T-cell (primary cell): ENCODE measurements at places on chromosomes 5 and 9. TPM values are rescaled to one million over a fixed set of nuclear protein-coding genes. Genes with fewer than 3 reads are reported as not detected.

Gene OR1J2
- not detected for total RNA-seq

Gene ADAMTS13
- total RNA-seq = 3.3 TPM

Gene MYOZ3
- not detected for total RNA-seq

DNA sequence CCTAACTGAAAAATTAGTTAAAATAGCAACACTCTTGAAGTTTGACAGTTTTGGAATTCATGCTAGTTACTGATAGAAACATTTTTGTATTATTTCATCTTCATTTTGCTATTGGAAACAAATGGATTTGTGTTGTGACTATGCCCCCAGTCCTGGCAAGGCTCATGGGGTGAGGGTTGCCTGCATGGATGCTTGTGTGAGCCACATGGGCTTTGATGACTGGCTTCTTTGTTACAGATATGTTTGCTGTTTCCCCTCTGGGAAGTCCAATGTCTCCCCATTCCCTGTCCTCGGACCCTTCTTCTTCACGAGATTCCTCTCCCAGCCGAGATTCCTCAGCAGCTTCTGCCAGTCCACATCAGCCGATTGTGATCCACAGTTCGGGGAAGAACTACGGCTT, 44.2 kb downstream of the CD180 start:
- peaks cover 9% of the 10 kb centered on the region for H3K36me3 ChIP-seq
- H3K27me3 ChIP-seq = no peaks in the 10 kb centered on the region
- H3K4me1 ChIP-seq = peaks cover 2% of the 10 kb centered on the region
- H3K4me3 ChIP-seq = no peak overlapping the region
- no peak for DNase-seq
- no peak overlapping the region for H3K27ac ChIP-seq

DNA sequence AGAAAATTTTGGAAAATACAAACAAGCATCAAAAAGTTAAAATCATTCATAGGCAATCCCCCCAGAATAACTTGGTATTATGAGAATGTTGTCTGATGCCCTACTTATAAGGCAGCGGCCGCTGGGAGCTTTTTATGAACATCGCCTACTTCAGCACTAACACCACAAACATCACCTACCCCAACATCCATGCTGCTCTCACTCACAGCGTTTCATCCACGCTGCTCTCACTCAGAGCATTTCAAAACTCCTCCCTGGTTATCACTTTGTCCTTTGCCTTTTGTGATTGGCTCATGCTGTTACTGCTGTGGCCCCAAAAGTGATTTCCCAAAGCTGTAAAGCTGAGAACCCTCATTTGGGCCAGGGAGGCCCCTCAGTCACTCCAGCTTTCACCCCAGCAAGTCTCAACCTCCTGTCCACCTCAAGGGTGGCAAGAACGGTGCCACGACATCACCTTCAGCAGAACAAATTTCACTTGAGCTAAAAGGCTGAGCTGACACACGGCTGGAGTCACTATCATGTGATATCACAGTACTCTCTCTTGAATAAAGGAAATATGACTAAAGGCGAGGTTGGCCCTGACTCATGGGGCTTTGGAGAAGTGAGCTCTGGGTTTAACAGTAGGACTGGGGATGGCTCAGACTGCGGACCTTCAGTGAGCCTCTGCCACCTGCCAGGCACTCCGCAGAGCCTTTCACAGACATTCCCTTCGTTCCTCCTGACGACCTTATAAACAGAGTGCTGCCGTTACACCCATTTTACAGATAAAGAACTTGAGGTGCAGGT, 25.2 kb downstream of the SHC3 start:
- no peak overlapping the region for H3K4me3 ChIP-seq
- H3K36me3 ChIP-seq = no peaks in the 10 kb centered on the region
- no peak overlapping the region for H3K27ac ChIP-seq

DNA sequence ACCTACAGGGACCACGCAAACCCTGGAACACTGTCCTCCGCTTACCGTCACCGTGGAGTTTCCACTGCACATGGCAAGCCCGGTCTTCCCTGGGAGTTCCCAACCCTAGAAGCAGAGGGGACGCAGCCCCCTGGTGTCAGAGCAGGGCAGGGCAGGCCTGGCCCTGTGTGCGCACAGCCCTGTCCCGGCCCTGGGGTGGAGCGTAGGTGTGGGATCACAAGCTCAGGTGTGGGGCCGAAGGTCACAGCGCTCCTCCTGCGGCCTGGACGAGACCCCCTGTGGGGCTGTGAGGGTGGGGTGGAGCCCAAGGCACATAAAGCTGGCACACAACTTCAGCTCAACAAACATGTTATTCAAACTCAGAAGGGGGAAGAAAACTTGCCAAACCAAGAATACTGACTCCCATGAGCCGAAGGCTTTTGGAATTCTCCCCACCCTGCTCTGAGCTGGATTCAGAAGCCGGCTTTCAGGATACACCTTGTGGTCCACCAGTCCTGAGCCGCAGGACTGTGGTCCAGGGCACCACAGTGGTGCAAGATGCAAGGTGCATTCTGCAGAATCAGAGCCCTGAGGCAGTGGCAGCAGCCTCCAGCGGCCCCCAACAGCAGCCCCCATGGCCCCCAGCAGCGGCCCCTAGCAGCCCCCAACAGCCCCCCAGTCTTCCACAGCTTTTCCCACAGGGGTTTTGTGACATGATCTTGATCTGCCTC, 11.8 kb upstream of the EXOC3 start:
- H3K27me3 ChIP-seq = no peaks in the 10 kb centered on the region
- DNase-seq = no peak
- H3K4me1 ChIP-seq = no peaks in the 10 kb centered on the region
- no peak overlapping the region for H3K27ac ChIP-seq
- H3K4me3 ChIP-seq = no peak overlapping the region
- no peaks in the 10 kb centered on the region for H3K36me3 ChIP-seq

DNA sequence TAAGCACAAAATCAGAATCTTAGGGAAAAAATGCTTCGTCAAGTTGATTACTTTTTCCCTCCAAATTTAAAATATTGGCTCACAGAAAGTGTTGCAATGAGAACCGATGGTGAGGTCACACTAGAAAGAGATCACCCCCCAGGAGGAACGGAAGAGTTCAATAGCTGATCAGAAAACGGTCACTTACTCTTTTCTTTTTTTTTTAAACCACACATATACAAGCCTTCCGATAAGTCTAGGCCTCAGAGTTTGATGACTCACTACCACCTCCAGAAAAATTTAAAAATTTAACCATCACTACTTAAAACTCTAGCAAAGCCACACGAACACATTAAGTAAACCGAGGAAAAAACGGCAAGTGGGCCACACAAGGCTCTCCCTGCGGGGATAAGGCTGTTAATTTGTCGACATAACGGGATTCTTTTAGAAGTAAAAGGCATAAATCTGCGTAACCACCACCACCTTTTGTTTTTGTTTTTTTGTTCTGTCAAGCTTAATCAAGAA, 1.2 kb downstream of the SURF4 start:
- H3K36me3 ChIP-seq = peaks cover 12% of the 10 kb centered on the region
- H3K27ac ChIP-seq = peak overlapping the region; percentile 77
- peaks cover 66% of the 10 kb centered on the region for H3K4me1 ChIP-seq
- no peaks in the 10 kb centered on the region for H3K27me3 ChIP-seq

DNA sequence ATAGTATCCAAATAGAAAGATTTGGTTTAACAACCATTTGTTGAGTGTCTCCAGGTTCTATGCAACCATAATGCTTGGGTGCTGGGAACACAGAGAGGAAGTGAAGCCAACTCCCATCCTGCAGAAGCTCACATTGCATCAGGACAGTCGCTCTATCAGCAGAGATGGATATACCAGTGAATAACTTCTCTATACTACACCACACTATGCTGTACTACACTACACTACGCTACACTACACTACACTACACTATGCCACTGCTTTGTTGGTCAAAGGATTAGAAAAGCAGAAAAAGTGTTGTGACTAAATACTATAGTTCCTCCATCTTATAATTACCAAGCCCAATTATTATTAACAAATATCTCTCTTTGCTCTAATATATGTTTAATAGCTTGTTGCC, 89.2 kb upstream of the PRRC1 start:
- H3K27ac ChIP-seq = no peak overlapping the region
- no peaks in the 10 kb centered on the region for H3K27me3 ChIP-seq
- H3K4me3 ChIP-seq = no peak overlapping the region
- DNase-seq = no peak
- no peaks in the 10 kb centered on the region for H3K36me3 ChIP-seq

DNA sequence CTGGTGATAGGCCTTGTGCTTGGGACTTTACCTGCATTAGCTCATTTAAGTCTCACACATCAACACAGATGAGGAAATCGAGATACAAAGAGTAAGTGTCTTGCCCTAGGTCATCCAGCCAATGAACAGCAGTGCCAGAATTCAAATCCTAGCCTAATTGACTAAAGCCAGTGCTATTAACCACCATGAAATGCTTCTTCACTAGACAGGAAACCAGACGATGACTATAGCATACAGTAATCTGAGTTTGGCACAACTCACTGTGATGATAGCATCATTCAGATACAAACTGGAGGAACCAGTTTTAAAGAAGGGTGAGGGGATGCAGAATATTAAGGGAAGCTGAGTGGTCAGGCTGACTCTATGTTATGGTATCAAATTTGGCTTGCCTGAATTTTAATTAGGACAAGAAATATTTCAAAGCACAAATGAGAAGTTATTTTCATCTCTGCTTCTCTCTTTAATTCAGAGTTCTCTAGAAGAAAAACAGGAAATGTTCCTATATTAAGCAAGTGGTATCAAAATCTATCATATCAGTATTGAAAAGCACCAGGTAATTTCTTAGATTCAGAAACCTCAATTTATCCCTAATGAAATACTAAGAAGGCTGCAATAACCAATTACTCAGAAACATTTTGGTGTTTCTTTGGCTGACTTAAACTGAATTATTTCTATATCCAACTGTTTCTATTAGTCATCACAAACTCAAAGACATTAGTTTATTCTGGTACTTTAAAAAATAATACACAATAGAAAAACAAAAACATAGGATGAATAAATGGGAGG, 147.0 kb upstream of the RASA1 start:
- DNase-seq = no peak
- no peaks in the 10 kb centered on the region for H3K27me3 ChIP-seq
- no peak overlapping the region for H3K4me3 ChIP-seq
- H3K36me3 ChIP-seq = no peaks in the 10 kb centered on the region
- peak overlapping the region; percentile 60 for H3K27ac ChIP-seq
